ENCODE measurements at places on chromosomes 5 and 9.

DNA sequence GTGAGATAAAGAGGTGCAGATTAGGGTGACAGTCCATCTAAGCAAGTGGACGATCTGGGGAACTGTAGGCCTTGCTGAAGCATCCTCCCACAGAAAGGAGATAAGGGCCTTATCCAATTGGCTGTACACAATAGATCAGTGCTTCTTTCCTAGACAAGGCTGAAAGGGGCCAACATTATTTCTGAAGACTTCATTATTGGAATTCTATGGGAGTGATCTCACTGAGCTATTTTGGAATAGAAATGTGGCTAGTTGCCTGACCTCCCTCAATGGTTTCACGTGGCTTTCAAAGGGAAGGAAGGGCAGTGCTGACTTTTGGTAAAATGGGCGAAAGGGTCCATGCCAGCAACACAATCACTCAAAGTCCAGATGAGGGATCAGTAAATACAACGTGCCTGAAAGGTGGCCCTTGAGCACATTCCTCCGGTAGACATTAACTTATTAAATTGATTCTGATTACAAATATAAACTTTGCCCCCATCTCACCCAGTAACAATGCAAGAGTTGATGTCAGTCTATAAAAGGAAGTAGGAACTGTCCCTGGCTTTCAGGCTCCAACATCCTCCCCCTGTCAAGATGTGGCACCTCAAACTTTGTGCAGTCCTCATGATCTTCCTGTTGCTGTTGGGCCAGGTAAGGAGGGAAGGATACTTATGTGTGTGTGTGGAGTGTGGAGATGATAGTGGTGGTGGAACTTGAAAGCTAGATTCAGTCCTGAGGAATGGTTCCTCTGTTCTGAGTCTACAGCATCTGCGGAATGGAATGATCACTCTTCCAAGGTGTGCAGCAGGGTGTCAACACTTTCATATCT, at the start of gene LEAP2:
Gene LEAP2, plus strand, starts transcription at position 550 of the 811 bp plus-strand sequence. Its CDS starts 27 bp downstream, at position 577.
- DNase-seq: no peak

GRCh38 chr9:12972608-12973589, 198.1 kb downstream of the LURAP1L start:
- DNase-seq: no peak

DNA sequence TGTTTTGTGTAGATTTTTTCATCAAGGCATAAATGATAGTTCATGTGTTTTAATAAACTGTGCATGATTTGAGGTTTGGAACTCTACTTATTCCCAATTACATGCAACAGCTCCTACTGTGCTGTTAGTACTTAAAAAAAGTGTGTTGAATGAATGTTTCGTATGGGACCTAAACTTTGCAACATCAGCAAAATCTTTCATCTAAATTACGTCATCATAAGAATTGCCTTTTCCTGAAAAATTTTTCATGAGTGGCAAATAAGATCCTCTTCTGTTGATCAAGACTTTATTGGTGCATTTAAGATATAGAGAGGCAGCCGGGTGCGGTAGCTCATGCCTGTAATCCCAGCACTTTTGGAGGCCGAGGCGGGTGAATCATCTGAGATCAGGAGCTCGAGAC, 826.1 kb downstream of the SEMA5A start:
- DNase-seq: no peak

DNA sequence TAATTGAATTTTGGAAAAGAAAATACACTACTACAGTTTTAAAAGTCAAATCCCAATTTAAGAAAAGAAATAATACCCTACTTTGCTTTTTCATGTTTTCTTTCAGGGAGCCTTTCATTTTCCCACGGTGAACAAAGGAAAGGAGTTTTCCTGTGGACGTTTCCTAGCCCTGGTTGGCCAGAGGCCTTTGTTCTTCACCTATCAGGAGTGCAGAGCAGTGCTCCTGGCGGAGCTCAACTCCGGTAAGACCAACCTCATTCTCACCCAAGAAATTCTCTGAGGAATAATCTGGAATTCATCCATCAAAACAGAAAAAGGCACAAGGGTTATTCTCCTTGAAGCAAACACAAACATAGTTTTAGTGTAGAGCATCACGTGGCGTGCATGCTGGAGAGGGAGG, 248.9 kb downstream of the ADGRV1 start:
- no peak for DNase-seq

GRCh38 chr9:123776708-123777537, 153.0 kb downstream of the DENND1A start:
- DNase-seq: no peak

GRCh38 chr9:87883990-87884389, 1.3 kb downstream of the SPATA31E1 start:
- no peak for DNase-seq
